ENCODE measurements at places on chromosomes 5 and 9.

DNA sequence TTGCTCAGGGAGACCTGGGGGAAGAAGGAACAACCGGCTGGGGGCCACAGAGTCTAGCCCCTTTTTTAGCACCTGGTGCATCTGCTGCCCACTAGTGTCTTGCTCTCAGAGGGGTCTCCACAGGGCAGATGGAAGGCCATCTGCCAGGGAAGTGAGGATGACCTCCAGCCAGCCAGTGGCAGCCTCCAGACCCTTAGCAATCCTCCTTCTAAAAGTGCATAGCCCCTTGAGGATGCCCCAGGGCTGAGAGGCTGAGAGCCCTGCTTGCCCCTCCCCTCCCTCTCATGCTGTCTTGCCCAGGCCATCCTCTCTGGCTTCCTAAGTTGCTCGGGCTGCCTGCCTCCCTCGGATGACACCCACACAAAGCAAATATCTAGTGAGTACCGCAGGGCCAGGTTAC lies 81.5 kb upstream of the PANK3 start:
- DNase-seq = no peak

DNA sequence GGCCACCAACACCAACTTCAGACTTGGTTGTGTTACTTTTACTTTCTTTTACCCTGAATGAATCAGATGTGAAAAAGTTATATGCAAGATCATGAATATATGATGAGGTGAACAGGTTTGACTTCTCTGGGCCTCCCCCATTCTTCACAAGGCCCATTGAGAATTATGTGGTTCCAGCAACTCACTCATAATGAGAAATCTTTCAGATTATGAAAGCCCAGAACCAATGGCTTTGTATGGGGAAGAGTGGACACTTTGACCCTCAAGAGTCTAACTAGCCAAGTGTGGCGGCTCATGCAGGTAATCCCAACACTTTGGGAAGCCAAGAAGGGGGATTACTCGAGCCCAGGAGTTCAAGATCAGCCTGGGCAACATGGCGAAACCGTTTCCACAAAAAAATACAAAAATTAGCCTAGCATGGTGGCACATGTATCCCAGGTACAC lies 16.1 kb upstream of the LNPEP start:
- no peak for DNase-seq

- DNase-seq = no peak
Observed at GRCh38 chr9:136198605-136199083, 6.3 kb downstream of the LHX3 start.

DNA sequence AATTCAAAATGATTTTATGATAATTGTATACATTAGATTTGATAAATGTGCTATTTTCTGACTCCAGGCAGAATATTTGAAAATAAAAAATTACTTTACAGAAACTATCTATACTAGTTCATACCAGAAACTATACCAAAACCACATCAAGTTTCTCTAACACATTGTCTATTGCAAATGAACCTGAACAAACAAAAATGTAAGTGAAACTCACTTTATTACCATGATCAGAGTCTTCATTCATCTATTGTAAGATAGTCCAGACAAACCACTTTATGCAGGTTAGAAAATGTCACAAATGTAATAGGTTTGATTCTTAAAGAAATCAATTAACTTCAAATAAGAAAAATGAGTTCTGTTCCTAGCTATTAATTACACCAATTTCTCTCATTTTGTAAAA lies 99.4 kb downstream of the OXCT1 start:
- no peak for DNase-seq

GRCh38 chr5:77325921-77326541 lies 115.6 kb downstream of the PDE8B start:
- no peak for DNase-seq

DNA sequence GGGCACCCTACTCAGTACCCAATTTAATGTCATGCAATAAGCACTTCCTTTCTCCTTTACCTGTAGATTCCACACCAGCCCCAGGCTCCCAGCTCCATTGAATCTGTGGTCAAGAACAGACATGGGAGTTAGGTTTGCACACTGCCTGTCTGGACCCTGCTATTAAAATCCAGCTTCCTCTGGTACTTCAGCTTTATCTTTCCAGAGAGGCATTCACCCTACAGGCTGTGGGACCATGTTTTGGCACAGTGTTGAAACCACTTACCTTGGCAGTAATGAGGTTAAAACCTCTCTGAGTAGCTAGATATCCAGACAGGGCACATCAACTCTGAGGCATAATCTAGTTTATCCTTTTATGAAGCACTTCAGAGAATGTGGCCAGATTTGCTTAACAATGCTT lies 191.5 kb upstream of the PCSK5 start:
- DNase-seq = no peak

- no peak for DNase-seq
Observed at GRCh38 chr5:14659821-14660607, 4.5 kb upstream of the OTULIN start.

- no peak for DNase-seq
Observed at GRCh38 chr9:69496846-69497450, 171.9 kb downstream of the ENTREP1 start.

GRCh38 chr9:87212605-87213021 lies 265.3 kb upstream of the GAS1 start:
- DNase-seq = no peak

- DNase-seq = no peak
Observed at GRCh38 chr5:32276173-32276853, 36.4 kb downstream of the MTMR12 start.

DNA sequence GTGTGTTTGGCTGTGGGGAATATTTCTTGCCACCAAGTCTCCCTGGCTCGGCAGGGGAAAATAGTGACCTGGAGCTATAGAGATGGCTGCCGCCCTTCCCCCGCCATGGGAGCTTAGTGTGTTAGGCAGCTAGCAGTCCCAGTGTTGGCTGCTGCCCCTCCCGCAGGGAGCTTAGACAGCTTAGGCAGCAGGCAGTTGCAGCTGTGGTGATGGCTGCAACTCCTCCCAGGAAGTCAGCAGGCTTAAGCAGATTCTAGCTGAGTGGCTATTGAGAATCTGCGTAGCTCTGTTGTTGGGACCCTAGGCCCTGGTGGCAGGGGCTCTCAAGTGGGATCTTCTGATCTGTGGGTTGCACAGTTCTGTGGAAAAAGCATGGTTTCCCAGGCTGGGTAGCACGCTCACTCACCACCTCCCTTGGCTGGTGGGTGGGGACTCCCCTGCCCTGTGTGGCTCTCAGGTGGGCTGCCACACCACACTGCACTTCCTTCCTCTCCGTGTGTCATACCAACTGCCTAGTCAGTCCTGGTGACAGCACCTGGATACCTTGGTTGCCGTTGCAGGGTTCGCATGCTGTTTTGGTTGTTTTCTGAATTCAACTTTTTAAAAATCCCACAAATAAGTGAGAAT lies 9.3 kb downstream of the OR1N2 start:
- no peak for DNase-seq

DNA sequence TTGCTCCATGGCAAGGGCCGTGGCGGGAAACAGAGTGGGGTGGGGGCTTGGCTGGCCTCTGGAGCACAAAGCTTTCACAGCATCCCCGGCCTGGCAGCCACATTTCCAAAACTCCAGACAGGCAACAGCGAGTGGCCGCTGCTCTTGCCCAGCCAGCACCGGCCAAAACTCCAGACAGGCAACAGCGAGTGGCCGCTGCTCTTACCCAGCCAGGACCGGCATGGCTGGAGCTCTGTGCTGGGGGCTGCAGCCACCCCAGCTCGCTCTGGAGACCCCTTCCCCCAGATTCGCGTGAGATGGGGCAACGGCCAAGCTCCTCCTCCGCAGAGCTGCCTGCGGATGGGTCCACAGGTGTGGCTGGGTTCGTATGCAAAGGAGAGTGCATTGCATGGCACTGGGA lies 98.5 kb downstream of the COL5A1 start:
- no peak for DNase-seq

DNA sequence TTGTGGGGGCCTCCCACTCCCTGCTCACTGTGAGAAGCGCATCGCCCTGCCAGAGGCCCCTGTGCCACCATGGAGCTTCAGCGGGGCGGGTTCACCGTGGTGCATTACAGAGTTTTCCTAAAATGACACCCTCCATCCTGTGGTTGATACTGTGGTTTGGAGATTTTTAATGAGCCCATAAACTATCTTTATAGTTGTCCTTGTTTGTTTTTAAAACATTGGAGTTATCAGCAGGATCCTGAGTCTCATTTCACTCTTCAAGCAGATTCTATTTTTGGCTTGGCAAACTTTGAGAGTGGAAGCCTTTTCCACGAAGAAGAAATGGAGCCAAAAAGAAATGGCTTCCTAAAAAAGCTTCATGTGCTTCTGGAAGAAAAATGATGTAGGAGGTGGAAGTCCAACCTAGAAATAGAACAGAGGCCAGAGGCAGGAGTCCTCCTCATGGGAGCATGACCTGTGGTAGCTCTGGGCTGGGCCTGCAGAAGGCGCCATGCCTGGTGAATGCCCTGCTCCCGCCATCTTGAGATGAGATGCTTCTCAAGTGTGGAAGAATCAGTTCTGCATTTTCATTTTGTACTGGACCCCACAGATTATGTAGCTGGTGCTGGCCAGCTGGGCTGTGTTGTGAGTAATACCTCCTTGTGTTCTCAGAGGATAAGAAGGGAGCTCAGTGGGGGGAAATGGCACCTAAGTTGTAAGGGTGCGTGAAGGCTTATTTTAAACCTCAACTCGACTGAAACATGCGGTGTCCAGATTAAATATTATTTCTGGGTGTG lies 79.0 kb upstream of the RAI14 start:
- no peak for DNase-seq

DNA sequence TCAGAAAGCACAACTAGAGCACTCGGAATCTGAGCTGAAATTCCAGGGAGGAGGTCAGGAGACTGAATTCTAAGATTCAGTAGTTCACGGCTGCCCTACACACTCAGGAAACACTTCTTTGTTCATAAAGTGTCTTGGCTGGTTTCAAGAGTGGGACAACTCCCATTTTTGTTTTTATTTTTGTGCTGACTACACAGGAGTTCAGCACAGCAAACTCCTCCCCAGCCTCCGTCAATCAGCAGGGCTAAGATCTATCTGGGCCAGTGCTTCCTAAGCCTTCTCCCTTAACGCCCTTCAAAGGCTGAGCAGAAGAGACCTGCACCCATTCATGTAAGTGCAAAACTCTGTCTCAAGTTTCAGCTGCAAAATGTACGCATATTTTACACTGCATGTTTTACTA lies 250.1 kb downstream of the CRB2 start:
- no peak for DNase-seq

DNA sequence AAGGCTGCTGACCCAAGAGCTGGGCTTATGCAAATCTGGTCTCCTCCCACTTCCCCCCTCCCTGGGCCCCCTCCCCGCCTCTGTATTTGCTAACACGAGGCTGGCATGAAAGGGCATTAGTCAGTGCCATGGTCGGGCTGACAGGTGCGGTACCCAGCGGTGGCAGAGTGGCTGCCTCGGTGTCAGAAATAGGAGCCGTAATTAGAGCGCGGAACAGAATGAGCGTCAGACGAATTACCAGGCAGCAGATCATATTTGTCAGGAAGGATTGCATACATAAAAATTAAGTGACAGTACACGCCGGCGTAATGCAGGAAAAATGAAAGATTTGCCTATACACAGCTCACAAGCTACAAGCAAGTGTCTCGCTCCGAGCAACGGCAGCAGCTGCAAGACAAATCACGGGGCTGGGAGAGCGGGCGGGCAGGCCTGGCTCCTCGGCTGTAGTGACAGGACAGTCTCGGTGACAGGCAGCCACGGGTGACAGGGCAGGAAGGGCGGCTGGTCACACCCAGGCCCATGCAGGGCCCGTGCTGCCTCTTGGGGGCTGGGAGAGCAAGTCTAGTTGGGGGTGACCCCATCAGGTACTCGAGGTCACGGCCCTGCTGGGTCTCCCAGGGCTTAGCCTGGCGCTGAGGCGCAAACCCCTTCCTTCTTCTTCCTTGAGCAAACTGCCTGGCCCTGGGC lies 72.4 kb downstream of the NEK6 start:
- no peak for DNase-seq

DNA sequence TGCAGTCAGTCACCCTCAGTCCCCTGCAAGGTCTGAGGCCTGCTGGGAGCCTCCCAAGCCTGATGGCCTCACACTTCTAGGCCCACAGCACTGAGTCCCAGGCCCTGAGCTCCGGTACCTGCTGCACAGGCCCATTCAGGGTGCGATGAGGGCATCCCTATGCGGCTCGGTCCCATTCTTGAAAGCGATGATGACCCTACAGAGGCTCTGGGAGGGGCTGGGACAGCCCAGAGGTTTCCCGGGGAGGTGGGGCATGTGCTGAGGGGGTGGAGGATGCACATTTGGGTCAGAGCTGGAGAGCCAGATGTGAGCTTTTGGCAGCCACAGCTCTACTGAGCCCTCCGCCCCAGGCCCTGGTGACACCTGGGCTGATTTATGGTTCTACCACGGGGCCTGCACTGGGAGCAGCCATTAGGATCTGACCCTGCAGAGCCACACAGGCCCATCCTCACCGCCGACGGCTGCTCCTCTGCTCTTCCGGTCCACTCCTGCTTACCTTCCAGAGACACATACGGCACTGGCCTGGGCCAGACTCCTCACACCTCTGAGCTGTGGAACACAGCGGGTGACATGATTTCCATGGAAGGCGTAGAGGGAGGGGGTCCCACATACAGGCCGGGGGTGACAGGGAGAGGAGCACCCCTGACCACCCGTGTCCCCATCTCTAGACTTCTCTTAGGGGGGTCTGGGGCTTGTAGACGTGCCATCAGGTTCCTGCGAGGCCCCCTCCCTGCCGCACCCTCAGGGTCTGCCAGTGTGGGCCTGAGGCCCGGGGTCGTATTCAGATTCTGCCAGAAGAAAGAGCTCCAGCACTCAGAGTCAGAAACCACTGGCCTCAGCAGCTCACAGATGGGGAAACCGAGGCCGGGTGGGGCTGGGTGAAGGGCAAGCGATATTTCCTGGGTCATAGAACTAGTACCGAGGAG lies 53.4 kb downstream of the COL23A1 start:
- DNase-seq = no peak

DNA sequence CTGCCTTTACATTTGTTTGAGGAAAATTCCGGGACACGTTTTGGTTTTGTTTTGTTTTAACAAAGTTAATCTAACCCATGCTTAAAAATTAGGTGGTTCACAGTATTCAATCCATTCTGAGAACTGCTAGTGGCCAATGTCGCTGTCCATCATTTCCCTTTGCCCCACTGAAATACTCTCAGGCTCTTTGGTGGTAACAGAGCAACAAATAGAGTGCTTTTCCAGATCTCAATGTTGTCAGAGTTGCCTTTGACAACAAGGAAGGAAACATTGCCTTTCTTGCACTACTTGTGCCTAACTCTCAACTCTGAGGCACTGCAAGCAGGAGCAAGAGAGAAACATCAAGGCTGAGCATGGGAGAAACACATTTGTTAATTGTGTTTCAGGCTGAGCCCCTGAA lies 154.0 kb downstream of the MCTP1 start:
- DNase-seq = no peak

DNA sequence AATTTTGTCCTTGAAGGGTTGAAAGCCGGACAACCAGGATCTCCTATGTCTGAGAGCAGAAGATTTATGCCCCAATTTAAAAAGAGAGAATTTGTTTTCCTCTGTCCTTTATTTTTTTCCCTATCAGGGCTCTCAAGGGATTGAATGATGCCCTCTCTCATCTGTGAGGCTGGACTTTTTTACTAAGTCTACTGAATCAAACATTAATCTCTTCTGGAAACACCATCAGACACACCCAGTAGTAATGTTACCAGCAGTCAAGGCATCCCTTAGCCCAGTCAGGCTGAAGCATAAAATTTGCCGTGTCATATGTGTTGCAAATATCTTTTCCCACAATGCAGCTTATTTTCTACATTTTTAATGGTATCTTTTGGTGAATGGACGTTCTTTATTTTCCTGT lies 1497.9 kb downstream of the MAT2B start:
- DNase-seq = no peak
